ENCODE measurements at places on chromosomes 3 and 15. TPM values are rescaled to one million over a fixed set of nuclear protein-coding genes. Genes with fewer than 3 reads are reported as not detected.

- no peak for DNase-seq
Observed at GRCh38 chr3:81549831-81550230, 211.6 kb downstream of the GBE1 start.

GRCh38 chr15:44719293-44719999, 8.1 kb downstream of the B2M start:
- no peak for DNase-seq

- no peak for DNase-seq
Observed at GRCh38 chr15:65212097-65212496, 824 bp upstream of the CILP start.

DNA sequence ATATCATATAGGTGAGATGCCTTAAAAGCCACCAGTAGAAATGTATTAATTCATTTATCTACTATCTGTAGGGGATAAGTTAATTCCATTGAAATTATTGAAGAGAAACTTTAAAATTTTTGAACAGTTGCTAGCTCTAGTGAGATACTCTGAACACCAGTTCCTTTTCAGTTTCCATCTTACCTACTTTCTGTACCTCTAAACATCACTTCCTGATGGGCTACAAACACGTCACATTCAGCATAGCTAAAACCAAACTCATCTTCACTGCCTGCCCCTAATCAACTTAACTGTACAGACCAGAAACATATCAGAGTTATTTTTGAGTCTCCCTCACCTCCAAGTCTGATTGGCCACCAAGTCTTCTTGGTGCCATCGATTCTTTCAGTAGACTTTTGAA, 88.9 kb downstream of the FEZF2 start:
- no peak for DNase-seq

- DNase-seq = no peak
Observed at GRCh38 chr3:153028381-153028780, 133.6 kb upstream of the RAP2B start.

DNA sequence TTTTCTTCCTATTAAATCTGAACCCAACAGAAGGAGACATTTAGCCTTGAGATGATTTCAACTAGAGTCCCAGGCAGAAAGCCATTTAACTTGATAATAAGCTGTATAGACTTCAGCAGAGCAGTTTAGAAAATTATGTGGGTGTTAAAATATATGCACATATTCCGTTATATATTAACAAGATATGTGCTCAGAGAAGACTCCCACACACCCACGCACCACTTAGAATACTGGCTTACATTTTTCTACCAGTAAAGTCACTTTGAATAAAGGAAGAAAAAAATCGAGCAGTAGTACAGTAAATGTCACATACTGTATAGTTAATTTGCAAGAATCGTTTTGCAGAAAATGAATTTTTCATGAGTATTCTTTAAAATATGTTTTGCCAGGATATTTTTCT, 599.3 kb downstream of the FGF12 start:
- DNase-seq = no peak

GRCh38 chr3:22098021-22098420, 347.0 kb upstream of the ZNF385D start:
- no peak for DNase-seq

DNA sequence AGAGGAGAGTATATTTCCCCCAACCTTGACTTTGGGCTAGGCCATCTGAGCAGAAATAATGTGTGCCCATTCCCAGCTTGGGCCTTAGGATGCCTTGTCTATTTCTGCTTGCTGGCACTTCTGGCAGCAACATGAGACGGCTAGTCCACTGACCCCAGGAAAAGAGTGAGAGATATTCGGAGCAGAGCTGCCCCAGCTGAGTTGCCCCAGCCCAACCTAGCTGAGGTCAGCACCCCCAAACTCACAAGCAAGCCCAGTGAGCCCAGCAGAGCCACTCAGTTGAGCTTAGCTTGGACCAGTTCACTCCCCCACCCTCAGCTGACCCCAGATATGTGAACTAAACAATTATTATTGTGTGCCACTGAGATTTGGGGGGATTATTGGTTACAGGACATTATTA, 20.2 kb downstream of the ITGA11 start:
- no peak for DNase-seq

DNA sequence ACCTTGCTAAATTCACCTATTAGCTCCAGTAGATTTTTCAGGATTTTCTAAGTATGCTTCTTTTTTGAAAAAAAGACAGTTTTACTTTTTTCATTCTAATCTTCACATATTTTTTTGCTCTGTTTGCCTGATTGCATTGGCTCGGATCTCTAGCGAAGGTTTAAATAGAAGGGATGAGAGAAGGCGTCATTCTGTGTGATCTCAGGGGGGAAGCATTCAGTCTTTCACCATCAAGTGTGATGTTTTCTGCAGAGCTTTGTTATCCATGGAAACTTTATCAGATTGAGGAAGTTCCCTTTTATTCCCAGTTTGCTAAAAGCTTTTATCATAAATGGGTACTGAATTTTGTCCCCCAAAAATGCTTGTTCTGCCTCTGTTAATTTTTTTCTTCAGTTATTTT, 120.3 kb downstream of the LRRK1 start:
- no peak for DNase-seq

GRCh38 chr15:91182101-91182500, 82.0 kb downstream of the SV2B start:
- DNase-seq = no peak

- no peak for DNase-seq
Observed at GRCh38 chr15:72785841-72786240, 2.3 kb upstream of the ADPGK start.

DNA sequence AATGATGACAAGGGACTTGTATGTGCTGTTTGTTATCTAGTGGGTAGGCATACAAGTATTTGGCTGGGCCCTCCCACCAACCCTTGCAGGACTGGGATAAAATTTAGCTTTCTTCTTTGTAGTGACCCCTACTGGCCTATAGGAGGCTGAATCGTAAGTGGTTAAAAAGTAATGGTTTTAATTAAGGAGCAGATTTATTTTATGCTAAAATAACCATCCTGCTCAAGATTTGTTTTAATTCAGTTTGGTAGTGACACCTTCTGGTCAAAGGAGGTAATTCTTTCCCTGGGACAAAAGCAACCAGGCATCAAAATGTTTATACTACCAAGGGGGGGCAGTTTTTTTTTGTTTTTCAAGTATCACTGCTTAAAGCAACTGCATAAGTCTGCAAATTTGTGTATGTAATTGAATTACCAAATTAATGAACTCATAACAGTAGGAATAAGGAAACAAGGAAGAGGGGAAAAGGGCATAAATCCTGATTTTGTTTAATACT, 70.7 kb downstream of the TOP2B start:
- peak; percentile 71 for DNase-seq

- no peak for DNase-seq
Observed at GRCh38 chr3:150312018-150312657, 96.0 kb upstream of the TSC22D2 start.

DNA sequence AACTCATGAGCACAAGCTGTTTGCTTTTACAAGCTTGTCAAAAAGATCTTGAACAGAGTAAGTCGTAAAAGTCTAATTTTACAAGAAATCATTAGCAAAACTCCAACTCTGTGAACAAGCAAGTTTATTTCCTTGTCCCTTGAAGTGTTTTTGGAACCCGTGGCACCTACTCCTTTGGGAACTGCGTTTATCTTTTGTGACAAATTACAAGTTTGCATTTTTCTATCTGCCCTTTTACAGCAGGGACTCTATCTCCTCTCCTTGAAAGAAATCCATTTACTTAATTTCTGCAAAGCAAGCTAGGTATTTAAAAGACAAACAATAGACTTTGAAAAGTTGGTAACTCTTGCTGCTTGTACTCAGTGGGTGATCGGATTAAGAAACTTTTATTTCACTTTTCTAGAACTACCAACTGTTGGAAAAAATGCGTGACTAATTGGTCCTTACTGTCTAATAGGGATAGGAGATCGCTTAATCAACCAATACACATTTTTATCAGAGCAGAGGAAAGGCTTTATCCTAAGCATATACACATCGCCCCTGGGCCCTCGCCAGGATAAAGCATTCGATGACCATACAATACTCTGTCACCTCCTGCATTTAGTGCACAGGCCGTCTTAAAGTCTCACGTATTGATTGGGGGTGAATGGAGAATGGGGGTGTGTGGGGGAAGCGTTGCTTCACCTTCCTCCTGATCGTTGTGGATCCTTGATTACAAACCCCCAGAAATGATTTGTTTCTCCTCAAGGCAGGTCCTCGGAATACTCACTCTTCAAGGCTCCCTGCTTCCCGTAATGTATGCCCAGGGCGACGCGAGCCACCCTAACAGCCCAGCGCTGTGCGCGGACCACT, 1.7 kb downstream of the PRTG start:
- DNase-seq = no peak

- DNase-seq = no peak
Observed at GRCh38 chr3:50520849-50521248, 17.4 kb upstream of the CACNA2D2 start.

DNA sequence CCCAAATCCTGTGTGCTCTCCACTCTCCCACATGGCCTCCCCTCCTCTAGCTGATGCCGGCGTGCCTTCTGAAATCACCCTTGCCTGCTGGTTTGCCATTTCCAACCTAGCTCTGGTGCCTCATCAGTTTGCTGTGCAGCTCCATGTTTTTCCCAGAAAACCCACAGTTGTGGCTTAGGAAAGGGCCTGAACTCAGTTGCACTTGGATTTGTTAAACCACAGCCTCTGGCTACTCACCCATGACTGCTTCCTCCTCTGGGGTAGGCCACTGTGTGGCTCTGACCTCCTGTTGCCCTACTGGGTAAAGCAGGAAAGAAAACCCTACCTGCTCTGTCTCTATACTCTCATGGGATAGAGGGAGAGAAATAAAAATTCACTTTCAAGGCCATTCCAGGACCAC, 97.3 kb downstream of the DAPK2 start:
- no peak for DNase-seq

The HDGFL3 gene
- 71.6 TPM for polyA plus RNA-seq

The ECE2 gene
- not detected for polyA plus RNA-seq

The THPO gene
- 0.06 TPM for polyA plus RNA-seq

The RARB gene
- 0.51 TPM for polyA plus RNA-seq

All from AG04450 (cell line).